ENCODE measurements at places on chromosomes 2 and 18.
A peak's percentile ranks its signal among the peaks of the same experiment; 100 is the strongest.

- DNase-seq: peak; percentile 21
Measured at GRCh38 chr2:220460257-220460985, 833.0 kb downstream of the SLC4A3 start.

- DNase-seq: peak; percentile 24
Measured at GRCh38 chr18:10488017-10488416, 33.6 kb downstream of the APCDD1 start.

DNA sequence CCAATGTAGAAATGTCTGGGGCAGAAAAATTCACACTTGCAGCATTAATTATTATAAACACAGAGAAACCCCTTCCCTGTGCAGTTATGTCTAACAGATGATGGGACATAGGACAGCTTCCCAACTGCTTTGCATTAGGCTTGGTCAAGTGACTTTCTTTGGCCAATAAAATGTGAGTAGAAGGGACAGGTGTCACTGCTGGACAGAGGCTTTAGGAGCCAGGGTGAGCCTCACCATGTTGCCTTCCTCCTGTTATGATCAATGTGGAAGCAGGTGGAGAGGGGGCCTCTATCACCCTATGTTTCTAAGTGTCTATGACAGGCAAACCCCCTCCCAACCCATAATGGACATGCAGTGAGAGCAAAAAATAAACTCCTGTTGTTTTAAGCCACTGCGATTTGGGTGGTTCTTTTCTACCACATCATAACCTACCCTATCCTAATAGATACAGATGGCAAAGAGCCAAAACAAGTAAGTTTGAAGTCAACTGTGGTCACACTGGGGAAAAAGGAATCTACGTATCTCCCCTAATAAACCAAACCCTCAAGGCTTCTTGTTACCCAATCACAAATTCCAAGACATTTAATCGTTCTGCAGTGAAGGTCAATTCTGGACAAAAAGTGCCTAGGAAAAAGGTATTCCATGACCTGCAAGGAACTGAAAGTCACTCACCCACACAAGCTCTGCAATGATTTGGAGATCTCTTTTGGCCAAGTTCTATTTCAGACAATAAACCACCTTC is 28.6 kb upstream of the POU3F3 start:
- DNase-seq: peak; percentile 73

- DNase-seq: peak; percentile 41
Measured at GRCh38 chr2:98911376-98912154, 24.5 kb downstream of the CRACDL start.

DNA sequence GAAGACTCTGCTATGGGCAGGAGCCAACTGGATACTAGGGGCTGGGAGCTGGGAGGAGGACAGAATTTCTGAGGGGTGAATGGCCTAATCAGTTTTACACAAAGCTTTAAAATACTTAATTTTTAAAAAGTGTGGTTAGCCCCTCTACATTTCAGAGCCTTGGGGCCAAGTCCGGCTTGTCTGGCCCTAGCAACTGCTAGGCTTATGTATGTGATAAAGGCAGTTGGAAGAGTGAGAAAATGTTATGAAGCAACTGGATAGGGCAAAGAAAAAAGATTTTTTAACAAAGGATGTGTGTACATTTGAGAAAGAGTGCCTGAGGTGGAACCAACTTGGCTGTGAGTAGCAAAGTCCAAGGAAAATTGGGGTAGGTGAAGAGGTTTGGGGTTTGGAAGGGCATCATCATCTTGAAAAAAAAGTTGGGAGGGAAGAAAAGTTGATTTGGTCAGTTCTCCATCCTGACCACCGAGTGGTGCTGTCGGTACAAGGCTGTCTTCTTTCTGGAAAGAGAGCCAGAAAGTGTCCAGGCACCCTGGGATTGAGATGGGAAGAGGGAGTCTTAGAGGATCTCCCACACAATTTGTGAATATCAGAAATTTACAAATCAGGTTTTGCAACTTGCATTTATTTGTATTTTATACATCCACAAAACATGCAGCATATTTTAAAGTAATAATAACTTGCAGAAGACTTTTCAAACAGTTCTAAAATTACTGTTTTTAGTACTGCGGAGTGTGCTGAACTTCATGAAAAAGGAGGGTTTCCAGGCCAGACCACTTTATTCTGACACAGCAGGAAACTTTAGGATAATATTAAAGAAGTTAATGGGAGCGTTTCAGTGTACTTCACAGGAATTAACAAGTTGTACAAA is 10.5 kb upstream of the CDK15 start:
- peak; percentile 74 for DNase-seq

- DNase-seq: no peak
Measured at GRCh38 chr2:54642677-54643430, 80.6 kb upstream of the EML6 start.

DNA sequence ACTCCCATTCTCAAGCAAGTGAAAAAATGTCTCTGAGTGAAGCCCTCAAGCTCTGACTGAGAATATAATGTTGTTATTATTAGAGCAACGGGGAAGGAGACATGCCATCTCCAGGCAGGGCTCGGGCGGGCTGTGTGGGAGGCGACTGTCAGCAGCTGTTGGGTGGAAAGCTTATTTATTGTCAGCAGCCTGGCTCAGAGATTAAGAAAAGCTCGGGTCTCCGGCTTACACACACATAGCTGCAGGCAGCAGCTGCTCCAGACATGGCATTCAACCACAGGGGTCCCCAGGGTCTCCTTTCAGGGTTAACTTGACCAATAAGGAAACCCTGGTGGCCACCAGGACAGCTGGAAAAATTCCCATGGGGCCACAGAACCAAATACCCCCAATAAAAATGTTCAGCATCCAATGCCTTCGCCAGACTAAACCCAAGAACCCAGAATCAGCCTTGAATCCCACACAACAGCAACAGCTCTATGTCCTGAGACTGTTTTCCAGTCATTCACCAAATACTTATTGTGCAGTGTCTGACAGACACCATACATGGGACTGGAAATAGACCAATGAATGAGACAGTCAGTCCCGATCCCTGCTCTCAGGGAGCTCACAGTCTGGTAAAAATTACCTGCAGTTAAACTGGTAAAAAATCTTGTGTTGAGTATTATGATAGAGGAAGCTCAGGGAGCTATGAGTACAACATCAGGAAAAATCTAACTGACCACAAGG is 70.5 kb upstream of the RTN4 start:
- peak; percentile 65 for DNase-seq

- DNase-seq: peak; percentile 9
Measured at GRCh38 chr2:132542953-132543569, 126.5 kb downstream of the GPR39 start.

DNA sequence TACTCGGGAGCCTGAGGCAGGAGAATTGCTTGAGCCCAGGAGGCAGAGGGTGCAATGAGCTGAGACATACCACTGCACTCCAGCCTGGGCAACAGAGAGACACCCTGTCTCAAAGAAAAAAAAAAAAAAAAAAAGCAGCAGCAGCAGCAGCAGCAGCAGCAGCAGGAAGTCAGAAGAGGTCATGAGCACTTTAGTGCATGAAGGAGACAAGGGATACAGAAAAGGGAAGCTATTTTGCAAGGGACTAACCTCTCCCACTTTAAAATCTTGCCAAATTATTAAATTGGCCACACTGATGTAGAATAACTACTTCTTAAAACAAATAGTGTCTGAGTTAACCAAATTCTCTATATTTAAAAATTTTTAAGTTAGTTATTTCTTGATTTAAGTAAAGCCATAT is 113.4 kb upstream of the PDE1A start:
- peak; percentile 22 for DNase-seq

DNA sequence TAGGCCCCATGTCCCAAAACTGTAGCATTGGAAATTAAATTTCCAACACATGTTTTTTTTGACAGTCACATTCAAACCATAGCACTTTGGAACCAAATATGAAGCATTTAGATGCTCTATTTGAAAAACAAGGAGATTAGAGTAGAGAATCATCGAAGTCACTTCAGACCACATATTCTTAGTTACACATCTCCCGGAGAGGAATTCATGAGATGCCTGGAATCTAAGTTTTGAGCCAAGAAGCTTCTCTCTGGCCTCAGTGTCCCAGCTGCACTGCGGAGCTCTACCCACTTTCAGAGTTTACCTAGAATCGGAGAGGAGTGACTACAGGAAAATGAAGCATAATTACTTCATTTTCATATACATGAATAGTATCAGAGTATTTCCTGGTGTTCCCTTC is 385.9 kb downstream of the TNS1 start:
- peak; percentile 66 for DNase-seq

DNA sequence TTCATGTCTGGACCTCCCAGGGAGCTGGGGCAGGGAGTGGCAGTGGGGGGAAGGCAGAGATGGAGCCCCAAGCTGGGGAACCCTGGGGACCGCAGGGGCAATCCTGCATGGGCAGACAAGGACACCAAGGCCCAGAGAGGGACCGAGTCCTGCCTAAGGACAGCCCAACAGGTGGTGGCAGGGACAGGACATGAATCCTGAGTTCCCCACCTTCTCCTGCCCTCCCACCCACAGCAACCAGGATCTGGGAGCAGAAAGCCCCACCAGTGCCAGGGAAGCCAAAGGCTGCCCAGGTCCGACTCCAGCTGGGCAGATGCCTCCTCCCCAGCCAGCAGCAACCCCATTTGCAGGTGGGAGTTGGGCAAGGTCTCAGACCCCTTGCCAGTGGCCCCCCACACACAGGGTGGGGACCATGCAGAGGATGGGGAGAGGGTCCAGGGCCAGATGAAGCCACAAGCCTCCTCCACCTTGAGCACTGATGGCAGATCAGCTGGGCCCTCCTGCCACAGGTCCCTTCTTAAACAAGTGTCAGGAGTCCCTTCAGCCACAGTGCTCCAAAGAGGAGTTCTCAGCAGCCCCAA is 6.3 kb downstream of the ADRA2B start:
- no peak for DNase-seq

DNA sequence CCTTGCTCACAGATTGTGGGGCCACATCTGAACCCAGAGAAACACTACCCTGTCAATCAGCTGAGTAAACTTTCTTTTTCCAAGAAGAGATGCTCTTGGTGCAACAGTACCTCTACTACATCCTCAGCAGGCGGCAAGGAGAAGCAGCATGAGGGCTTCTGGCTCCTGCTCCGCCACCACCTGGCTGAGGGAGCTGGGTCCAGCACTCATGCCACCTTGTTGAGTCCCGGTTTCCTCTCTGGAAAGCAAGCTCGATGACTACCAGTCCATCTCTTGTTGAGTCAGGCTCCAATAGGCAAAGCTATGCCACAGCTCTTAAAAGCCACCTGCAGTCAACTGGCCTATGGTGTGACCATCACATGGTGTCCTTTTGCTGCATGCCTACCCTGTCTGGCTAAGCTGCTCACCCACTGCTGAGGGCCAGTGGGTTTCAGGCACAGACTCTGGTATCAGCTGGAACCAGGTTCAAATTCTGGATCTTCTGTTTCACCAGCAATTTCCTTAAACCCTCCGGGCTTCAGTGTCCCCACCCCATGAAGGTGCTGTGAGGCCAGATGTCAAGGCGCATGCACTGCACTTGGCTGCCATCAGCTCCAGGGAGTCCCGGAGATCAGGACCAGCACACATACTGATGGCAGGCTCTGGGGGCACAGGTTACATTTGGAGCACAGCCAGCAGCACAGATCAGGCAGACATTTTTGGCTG is 42.5 kb upstream of the ACAA2 start:
- no peak for DNase-seq

DNA sequence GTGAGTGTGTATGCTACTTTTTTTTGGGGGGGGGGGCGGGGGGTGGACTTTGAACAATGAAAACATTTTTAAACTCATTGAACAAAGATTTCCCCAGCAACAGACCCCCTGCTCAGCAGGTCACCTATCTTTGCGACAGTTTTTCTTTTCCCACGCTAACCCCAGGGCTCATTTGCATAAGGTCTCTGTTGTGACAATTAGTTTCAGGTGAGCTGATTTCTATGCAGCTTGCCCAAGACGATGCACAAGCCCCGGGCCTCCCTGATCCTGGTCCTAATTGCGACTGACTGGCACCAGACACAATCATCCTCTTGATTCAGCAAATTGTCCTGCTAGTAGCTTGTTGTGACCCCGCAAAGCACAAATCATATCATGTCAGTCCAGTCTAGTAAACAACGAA is 40.3 kb downstream of the ZEB2 start:
- no peak for DNase-seq

GRCh38 chr2:66766582-66766981 is 331.7 kb downstream of the MEIS1 start:
- no peak for DNase-seq

DNA sequence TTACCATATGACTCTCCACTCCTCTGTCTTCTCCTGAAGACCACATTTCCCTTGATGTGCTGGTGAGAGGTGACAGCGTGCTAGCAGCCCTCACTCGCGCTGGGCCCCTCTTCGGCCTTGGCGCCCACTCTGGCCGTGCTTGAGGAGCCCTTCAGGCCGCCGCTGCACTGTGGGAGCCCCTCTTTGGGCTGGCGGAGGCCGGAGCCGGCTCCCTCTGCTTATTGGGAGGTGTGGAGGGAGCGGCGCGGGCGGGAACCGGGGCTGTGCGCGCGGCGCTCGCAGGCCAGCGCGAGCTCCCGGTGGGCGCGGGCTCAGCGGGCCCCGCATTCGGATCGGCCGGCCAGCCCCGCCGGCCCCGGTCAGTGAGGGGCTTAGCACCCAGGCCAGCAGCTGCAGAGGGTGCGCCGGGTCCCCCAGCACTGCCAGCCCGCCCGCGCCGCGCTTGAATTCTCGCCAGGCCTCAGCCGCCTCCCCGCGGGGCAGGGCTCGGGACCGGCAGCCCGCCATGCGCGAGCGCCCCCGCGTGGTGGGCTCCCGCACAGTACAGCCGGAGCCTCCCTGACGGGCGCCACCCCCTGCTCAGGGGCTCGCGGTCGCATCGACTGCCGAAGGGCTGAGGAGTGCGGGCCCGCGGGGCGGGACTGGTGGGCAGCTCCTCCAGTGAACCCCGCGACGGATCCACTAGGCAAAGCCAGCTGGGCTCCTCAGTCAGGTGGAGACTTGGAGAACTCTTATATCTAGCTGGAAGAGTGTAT is 246.6 kb upstream of the REG3G start:
- no peak for DNase-seq

GRCh38 chr2:172439509-172439860 is 12.1 kb downstream of the ITGA6 start:
- DNase-seq: no peak

DNA sequence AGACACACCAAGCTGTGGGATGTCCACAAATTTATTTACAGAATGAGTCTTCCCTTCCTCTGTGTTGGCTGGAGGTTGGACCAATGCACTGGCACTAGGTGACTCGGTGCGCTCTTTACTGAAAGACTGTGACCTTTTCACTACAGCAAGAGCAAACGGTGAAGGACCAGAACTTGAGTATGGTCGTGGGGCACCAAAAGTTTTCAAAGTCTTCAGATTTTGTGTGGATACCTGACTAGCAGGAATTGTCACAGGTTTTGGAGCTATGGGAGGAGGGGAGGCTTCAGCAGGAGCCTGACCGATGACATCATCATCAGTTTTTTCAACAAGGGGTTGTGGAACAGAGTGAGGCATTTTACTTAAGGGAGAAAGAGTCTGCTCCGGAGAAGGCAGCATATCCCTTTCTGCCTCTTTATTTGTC is 73.0 kb upstream of the GRB14 start:
- no peak for DNase-seq
